ENCODE measurements at places on chromosomes 4 and X.

GRCh38 chr4:89136525-89136924 lies 25.2 kb downstream of the TIGD2 start:
- DNase-seq, result no peak

DNA sequence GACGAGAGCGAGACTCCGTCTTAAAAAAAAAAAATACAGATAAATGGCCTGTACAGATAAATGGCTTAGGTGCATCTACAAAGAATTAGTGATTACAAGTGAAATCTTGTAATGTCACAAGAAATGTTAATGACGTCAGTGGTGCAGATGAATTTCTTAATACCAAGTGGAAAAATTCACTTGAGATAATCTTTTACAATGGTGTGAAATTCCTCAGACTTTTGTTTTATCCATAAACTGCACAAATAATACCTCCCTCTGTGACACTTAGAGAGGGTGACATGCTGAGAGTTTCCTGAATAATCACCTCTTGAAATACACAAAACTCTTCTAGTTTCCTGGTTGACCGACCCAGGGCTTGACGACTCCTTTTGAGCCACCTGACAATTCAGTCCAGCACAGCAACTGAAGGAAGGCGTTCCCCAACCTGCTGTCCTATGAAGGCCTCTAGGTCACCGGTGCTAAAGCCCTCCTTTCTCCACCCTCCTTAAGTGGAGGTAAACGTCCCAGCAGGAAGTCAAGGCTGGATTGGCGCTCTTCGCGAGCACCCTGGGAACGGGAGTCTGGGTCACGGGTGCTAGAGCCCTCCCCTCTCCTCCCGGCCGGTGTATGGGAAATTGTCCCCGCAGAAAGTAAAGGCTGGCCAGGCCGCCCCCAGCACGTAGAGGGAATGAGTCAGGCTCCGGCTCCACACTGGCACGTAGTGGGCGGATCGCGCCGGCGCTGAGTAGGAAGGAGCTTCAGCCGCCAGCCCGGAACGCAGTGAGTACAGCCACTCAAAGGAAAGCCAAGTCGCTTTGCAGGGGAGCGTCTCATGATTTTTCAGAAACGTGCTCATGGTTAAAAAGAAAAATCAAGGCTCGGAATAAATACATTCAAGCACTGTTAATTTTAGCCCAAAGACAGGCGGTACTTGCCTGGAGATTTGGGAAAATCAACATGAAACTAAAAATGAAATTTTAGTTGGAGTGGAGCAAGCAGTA lies at the start of gene TMEM144:
Gene TMEM144 (plus strand): TSS at position 662 of the 983 bp plus-strand sequence. CDS start 2,182 bp downstream, outside the sequence.
- peak; percentile 17 for DNase-seq

GRCh38 chr4:68569466-68570121 lies 6.5 kb downstream of the UGT2B17 start:
- DNase-seq, result no peak

DNA sequence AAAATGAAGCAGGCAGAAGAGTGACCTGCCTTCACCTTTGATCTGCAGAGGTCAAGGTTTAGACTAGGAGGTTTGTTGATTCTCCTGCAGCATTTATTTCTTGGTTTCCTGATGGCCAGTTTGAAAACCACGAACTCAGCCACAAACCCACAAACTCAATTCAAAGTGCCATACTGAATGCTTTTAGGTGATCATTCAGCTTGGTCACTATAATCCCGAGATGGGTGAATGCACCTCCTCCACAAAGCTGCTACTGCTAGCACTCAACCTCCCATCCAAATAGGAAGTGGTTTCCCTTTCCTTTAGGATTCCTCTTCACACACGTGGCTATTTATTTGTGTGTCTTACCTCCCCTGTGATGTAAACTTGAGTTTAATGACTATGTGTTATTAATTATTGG lies 225.2 kb downstream of the MID1 start:
- DNase-seq, result no peak

DNA sequence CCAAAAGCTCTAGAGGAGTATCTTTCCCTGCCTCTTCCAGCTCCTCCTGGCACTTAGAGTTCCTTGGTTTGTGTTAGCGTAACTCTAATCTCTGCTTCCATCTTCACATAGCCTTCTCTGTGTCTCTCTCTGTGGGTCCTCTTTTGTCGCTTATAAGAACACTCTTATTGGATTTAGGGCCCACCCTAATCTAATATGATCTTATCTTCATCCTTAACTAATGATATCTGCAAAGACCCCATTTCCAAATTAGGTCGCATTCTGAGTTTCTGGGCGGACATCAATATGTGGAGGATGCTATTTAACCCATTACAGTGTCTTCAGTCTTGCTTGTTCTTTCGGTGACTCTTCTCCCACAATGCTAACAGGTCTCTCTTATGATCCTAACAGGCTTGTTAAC lies 72.3 kb downstream of the CC2D2A start:
- no peak for DNase-seq

GRCh38 chr4:140188975-140189374 lies 35.0 kb upstream of the MAML3 start:
- DNase-seq, result no peak

DNA sequence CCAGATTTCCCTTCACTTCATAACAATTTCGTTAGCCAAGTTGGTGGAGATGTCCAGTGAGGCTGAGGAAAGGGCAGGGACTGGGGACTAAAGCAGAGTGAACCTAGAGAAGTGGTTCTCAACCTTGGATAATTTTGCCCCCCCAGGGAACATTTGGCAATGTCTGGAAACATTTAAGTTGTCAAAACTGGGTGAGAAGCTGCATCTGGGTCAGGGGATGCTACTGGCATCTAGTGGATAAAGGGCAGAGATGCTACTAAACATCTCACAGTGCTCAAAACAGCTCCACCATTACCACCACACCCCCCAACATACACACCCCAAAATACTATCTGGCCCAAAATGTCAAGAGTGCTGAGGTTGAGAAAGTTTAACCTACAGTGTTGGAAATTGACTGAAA lies 32.0 kb upstream of the FGF16 start:
- no peak for DNase-seq

DNA sequence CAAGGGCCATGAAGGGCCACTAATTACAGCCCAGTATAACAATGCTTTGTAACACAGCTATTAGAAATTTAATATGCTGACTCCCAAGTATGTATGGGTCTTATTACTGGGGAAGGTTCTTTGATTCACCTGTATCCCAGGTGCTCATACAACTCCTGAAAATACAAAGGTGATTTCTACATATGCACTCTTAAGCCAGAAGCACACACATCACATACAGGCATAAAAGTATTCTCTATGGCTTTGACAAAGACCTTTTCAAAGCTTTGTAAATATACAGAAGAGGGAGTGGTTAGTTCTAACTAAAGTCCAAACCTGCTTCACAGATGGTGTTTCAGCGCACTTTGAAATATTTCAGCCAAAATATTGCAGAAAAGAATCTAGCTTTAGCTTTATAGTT lies 191.5 kb downstream of the SNCA start:
- no peak for DNase-seq

DNA sequence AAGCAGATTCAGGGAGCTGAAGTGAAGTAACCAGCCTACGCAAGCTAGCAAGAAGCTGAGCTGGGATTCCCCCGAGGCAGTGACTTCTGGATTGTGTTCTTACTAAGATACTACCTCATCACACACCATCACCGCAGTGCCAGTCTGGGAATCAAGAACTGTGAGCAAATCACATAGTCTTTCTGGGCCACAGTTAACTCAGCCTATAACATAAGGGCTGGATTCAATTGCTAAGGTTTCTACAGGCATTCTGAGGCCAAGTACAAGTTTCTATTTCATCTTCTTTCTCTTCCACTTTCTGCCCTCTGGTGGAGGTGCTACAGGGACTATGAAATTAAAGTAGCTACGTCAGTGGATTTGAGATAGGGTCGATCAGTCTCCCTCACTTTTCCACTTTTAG lies 1.4 kb upstream of the CORIN start:
- no peak for DNase-seq

DNA sequence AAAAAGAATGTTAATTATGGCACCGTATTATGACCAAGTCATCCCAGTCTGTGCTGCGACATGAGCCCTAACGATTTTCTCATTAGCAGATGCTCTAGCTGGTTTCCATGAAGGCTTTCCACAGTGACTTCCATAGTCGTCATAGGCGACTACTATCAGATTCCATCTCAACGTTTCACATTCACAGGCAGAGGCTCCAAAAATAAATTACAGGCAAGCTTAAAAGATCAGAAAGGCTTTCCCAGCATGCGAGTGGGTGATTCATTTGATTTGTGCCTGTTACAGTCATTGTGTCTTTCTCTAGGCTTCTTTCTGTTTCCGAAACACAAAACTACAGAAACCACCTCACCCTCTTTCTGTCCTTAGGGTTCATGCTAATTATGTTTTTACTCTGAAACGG lies 43.2 kb downstream of the PALLD start:
- no peak for DNase-seq

GRCh38 chr4:171981185-171981584 lies 168.0 kb downstream of the GALNTL6 start:
- DNase-seq, result no peak

- no peak for DNase-seq
Observed at GRCh38 chr4:6987588-6987961, 55.6 kb upstream of the TADA2B start.

DNA sequence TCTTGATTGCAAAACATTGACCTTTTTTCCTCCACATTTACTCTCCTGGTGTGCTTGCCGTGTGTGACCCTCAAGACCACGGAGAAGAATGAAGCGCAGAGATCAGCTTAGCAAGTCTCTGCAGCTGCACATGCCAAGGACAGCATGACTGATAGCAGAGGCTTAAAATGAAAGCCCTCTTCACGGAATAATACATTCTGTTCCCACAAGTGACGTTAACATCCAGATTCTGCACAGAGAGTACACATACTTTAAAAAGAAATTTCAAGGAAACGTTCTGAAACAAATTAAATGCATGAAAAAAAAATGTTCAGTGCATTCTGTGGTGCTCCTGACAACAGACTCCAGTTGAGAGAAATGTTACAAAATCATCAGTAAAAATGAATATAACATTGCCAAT lies 60.9 kb downstream of the SLC7A11 start:
- no peak for DNase-seq

DNA sequence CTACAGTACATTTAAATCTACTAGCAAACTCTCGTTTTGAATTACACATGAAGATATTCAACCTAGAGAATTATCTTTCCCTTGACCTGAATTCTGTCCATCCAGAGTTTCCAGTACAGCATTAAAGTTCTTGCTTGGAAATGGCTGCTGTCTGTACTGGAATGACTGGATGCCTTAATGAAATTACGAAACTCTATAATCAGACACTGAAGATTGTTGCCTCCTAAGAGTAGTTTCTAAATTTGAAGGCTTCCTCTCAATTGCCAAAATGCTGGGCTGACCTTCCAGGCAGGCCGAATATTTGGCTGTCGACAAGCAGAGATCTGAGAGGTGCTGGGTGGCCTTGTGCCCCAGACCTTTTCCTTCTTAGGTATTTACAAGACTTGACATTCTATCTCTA lies 215.1 kb upstream of the GPC4 start:
- no peak for DNase-seq

- DNase-seq, result peak; percentile 49
Observed at GRCh38 chrX:31036895-31037294, 34.9 kb downstream of the FTHL17 start.

DNA sequence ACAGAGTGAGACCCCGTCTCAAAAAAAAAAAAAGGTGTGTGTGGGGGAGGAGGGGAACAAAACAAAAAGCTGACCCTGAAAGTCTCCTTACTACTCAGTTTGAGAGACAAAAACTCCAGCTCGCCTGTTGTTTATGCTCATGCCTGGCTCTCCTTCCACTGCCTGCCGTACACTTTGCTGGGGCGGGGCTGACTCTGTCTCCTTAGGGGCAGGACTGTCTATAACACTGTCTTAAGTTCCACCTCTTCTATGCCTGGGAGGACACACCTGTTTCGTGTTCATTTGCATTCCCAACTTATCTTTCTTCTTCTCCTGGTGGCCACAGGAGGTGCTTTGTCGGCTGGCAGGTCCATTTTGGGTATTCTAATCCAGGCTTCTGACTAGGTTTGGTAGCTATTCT lies 81.4 kb downstream of the MTNR1A start:
- DNase-seq, result no peak

- DNase-seq, result no peak
Observed at GRCh38 chrX:74906417-74906816, 18.8 kb downstream of the NEXMIF start.

- no peak for DNase-seq
Observed at GRCh38 chr4:14428125-14428524, 574.2 kb upstream of the CPEB2 start.

DNA sequence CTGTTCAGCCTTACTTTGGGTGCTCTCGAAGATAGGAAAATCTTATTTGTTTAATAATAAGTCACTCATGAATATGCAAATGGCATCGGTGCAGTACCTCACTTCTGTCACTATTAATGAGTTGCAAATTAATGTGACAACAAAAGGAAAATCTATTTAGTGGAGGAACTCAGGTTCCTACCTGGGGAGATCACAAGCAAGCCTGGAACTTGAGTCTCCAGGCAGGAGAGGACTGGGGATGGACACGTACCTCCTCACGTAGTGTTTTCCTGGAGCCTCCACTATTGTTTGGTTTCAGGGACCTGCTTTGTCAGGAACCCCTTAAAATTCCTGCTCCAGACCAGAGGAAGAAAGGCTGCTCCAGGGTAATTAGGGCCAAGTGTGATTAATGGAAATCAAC lies 82.1 kb downstream of the BCOR start:
- DNase-seq, result no peak

DNA sequence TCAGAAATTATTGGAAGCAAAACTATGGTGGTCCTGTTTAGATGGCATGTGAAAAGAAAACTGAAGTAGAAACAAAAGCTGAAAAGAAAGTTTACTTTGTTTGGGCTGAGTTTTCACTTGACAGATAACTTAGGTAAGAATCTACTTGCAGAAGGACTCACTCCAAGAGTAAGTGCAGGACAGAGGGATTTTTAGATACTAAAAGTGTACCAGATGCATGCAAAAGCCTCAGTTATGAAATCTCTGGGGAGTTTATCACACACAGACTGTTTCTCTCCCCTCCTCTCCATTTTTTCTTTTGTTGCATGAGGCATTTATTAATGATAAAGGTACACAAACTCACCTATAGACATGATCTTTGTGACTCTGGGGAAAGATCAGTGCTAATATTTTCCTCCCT lies 127.5 kb upstream of the GIMD1 start:
- no peak for DNase-seq

- DNase-seq, result no peak
Observed at GRCh38 chr4:8277356-8278008, 7.9 kb downstream of the HTRA3 start.

GRCh38 chr4:88291003-88291402 lies 6.6 kb upstream of the PPM1K start:
- no peak for DNase-seq

- no peak for DNase-seq
Observed at GRCh38 chr4:155911905-155912304, 8.4 kb downstream of the TDO2 start.

Measured in COR-L47 (cell line).